ENCODE measurements at places on chromosomes 4 and X.

GRCh38 chr4:176363072-176363471 lies 43.3 kb downstream of the SPCS3 start:
- no peak for DNase-seq

GRCh38 chrX:65586491-65586890 lies 51.9 kb upstream of the LAS1L start:
- DNase-seq = no peak

DNA sequence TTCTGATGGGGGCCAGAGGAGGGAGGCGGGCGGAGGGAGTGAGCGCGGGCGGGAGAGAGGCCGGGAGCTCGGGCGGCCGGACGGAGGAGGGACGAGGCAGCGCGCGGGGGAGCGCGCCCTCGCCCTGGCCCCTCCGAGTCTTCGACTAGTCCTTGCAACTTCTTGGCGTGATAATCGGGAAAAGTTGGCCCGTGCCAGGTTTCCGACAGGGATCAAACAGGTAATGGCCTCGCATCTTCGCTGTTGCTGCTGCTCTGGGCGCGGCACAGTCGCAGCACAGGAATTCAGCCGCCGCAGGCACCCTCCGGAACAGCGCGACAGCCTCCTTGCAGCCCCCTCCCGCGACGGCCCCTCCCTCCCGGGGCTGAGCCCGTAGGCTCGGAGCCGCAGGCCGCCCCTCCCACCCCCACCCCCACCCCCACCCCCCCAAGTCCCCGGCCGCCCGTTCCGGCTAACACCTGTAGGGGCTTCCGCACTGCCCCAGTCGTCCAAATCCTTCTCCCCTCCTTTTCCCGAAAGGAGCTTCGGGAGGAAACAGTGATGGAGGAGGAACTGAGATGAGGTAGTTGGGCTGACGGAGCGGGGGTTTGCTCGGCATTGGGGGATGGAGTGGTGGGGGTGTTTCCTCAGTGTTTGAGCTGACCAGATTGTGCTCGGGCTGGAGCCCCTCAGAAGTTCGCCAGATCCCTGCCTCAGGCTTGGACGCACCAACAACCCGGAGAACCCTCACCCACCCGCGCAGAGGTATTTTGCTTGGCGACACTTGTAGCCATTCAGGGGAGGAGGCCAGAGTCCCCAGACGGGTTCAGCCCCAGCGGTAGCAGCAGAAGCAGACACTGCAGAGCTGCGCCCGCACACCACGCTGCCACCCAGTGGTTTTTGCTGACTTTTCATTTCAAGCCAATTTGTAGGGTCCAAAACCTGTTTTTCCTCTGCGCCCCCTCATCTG lies at the start of gene FGF13:
TSS of gene FGF13 (minus strand) at position 319 of the 949 bp plus-strand sequence. CDS start 714 bp downstream, outside the sequence.
- DNase-seq = no peak

GRCh38 chr4:47032405-47033106 lies 1.2 kb downstream of the GABRB1 start:
- DNase-seq = no peak

DNA sequence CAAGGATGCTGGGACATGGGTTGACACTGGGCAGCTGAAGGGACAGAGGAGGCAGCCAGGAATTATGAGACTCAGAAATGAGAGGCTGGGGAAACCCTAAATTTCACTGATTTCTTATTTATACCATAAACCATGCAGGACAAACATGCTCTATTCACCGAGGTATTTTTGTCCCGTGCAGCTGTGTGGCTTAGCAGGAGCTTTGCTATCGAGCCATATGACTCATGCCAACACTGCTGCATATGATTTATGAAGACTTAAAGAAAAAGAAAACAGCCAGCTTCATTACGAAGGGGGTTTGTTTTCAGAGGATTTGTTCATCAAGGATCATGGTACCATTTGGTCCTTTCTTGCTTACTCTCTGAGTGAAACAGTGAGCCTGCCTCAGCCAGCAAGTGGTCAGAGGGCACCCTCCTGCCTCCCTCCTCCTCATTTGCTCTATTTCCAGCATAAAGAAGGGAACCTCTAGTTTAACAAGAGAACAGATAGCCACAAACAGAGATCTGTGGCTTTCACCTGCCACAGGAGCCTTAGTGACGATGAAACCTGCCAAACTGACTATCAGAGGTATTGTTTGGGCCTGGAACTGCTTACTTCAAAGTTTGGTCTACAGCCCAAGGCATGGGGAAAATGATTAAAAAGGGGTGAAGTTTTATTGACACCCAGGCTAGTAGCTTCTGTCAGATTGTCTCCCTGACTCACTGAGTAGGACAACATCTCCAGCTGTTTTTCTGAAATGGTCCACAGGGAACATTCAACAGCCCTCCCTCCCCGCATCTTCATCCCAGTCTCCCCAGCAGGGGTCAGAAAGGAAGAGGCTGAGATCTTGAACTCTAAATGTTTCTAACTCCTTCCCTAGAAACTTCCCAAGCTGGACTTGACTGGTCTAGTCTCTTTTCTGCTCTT lies 80.1 kb upstream of the MAML3 start:
- no peak for DNase-seq

DNA sequence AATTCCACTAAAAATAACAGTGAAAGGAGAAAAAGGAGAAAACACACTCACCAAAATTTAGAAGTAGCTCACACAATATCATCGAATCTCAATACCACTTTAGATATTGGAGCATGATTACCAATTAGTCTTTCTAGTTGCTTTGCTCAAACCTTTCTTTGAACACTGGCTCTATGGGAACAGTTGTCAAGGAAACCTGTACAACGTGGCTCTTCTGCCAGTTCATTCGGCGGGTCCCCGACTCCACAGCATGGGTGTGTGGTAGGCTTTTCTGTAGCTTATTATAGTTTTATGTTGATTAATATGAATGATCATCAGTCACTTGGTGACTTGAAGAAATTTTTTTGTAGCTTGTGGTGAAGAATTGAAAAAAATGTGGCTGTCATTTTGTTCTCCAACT lies 50.2 kb upstream of the TMEM150C start:
- no peak for DNase-seq

GRCh38 chrX:100864657-100865391 lies 9.3 kb downstream of the NOX1 start:
- DNase-seq = no peak

DNA sequence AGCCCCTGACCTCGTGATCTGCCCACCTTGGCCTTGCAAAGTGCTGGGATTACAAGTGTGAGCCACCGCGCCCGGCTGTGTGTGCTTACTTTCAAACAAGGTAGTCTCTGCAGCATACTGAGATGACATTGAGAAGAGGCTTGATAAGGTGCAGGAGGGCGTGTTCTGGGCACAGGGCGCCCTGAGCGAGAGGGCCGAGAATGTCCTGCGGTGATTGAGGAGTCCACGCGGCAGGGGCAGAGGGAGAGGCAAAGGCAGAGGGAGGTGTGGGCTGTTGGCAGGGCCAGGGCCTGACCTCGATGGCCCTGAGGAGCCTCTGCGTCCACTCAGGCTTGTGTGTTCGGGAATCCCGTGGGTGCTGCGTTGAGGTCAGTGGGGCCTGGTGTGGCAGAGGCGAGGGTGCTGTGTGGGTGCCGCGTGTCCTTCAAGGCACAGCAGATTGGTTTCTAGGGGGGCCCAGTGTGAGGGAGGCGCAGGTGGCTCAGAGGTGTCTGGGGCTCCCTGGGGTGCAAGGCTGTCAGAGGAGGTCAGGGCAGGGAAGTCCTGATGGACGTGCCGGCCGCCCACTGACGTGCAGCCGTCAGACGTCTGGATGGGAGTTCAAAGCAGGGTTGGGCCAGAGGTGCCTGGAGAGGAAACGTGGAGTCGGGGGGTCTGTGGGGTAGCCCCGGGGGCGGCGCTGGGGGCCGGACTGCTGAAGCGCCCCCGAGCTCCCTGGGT lies 12.1 kb downstream of the PCGF3 start:
- DNase-seq = no peak

DNA sequence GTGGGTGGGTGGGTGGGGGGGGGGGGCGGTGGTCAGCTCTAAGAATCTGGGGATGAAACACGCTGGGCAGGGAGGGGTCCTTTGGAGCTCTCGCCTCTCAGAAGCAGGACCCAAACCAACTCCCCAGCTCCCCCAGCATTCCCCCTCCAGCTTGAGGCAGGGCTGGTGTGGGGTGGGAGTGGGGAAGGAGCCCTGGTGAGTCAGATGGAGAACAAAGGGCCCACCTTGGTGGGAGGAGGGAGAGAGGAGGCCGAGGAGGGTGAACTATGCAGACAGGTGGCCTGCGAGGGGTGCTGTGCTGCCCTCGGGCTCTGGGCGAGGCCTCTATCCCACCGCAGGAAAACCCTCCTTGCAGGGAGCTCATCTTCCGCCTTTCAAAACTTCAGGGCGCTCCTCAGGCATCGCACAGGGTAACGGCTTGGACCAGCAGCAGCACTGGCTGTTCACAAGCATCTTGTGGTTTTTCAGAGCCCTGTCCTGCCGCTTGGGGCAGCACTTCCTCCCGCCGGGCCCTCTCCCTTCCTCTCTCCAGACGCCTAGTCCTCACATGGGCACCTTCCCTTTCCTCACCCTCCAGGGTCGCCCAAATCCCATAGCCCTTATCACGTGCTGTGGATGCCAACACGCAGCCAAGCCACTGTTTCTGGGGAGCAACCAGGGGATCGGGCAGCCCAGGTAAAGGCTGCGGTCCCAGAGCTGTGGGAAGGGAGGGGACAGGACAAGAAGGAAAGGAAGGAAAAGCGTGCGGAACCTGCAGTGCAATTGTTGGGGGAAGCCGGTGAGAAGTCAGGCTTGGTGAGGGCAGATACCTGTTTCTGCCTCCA lies 34.0 kb upstream of the GRPEL1 start:
- no peak for DNase-seq

DNA sequence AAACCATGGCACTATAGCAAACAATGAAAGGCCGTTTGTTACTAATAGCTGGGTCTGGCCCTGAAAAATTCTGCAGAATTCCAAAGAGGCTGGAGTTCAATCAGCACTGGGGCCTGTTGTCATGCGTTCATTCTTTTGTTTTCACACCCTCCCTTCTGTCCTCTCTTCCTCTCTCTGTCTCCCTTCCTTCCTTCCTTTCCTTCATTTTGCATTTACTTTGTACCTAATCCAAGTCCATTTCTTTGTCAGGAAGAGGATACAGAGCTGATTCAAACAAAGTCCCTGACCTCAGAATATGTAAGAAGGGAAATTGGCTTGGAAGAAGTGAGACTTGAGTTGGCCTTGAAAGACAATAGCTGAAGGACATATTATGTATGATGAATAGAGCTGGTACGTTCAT lies 119.6 kb upstream of the LDB2 start:
- no peak for DNase-seq

GRCh38 chr4:184536065-184536880 lies 61.9 kb upstream of the IRF2 start:
- DNase-seq = no peak

DNA sequence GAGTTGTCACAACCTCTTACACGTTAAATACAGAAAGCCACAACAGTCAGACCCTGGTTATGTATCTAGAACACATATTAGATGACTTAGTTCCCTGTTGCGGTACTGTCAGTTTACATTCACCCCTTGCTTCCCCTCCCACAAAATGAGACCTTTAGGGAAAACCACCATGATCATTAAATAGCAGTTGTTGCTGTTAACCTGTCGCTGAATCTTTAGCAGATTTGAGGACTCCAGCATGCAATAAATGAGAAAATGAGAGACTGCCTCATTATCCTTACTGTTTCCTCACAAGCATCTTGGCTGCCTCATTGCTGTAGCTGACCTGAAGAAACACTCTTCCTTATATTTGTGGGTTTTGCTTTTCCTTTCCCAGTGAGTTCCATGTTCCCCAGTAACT lies 77.8 kb downstream of the HOPX start:
- no peak for DNase-seq

DNA sequence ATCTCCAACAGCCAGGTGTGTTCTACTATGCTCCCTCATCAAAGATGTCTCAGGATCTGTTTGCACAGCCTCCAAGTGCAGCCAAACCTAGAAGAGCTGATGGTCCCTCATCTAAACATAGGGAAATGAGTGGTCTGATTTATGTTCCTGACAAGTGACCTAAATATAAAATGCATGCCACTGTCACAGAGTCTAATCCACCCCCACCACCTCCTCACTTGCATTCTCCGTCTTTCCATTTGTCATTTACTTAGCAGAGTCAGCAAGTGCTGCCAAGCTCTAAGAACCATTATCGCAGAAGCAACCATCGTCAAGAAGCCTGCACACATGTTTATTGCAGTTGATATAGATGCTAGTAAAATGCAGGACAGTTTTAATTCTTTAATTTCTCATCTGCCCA lies 33.1 kb upstream of the VCX3A start:
- DNase-seq = no peak

- no peak for DNase-seq
These were observed 224.0 kb downstream of the APBB2 start for GRCh38 chr4:40990236-40990898.
